ENCODE measurements at places on chromosomes 2 and 18. TPM values are rescaled to one million over a fixed set of nuclear protein-coding genes. Genes with fewer than 3 reads are reported as not detected.

- DNase-seq = no peak
Measured at GRCh38 chr2:29073933-29074332, 390 bp downstream of the PCARE start.

PROKR1 gene
- total RNA-seq = 4.4 TPM

DNA sequence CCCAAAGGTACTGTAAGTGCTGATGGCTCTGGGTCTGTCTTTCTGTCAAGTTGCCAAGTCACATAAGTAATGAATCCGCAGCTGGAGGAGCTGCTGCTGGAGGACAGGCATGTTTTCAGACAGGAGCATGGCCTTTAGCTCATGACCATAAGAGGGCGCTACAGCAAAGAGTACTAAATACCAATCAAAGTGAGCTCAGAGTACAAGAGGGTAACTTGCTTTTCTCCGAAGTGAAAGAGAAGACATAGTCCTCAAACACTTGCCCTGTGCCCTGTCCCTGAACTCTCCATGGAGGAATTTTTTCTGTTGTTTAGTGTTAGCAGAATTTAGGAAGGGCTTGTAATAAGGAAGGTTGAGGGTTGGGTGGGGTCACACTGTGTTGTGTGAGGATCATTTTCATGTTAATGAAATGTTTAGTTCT is 58.0 kb upstream of the EML6 start:
- DNase-seq = peak; percentile 65

SP140 gene
- 0.16 TPM for total RNA-seq

- DNase-seq = no peak
Measured at GRCh38 chr18:7940971-7941370, 373.9 kb downstream of the PTPRM start.

- DNase-seq = no peak
Measured at GRCh38 chr2:100674666-100675065, 111.9 kb downstream of the PDCL3 start.

DNA sequence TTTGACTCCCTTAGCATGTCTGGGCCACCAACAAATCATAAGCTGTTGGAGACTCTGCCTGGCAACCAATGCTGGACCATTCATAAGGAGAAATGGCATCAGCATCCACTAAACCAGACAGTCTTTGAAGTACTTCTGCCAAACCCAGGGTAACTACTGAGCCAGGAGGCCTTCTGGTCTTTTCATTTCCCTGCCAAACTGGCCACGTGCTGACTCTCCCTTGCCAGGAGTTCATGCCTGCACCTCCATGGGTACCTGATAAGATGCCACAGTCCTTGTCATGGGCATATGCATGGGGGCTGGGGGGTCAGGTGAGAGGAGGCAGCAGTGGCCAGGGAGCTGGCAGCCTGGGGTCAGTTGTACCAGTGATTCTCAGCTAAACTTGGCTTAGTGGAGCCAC is 34.2 kb upstream of the DAPL1 start:
- no peak for DNase-seq

Measured in WTC11 (cell line).